ENCODE measurements at places on chromosomes 1 and 21.
A peak's percentile ranks its signal among the peaks of the same experiment; 100 is the strongest.

- DNase-seq, result no peak
Measured at GRCh38 chr1:230174471-230175162, 107.6 kb downstream of the GALNT2 start.

DNA sequence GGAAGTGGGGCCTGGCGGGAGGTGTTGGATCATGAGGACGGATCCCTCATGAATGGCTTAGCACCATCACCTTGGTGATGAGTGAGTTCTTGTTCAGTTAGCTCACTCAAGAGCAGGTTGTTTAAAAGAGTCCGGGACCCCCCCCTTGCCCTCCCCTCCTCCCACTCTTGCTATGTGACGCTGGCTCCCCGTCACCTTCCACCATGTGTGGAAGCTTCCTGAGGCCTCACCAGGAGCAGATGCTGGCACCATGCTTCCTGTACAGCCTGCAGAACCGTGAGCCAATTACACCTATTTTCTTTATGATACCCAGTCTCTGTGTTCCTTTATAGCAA lies 3.0 kb upstream of the SLC19A1 start:
- no peak for DNase-seq

- DNase-seq, result no peak
Measured at GRCh38 chr1:39497585-39497984, 6.1 kb downstream of the BMP8A start.

- no peak for DNase-seq
Measured at GRCh38 chr1:232912845-232913580, 37.4 kb upstream of the NTPCR start.

DNA sequence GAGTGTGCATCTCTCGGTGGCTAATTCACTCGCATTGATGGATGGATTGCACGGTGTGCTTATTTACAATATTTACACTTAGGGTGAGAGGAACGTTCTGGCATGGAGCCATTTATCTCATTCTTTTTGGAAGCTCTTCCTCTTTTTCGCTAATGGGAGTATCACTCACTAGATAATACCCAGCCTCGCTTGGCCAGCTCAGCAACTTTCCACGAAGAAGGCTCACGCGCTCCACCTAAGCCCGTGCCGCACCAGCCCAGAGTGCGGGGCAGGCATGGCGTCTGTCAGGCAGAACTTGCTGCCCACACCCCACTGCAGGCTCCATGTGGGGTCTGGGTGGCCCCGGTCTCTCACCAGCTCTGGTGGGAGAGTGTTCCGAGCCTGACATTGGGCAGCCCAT lies 484.9 kb downstream of the NPHP4 start:
- DNase-seq, result no peak

DNA sequence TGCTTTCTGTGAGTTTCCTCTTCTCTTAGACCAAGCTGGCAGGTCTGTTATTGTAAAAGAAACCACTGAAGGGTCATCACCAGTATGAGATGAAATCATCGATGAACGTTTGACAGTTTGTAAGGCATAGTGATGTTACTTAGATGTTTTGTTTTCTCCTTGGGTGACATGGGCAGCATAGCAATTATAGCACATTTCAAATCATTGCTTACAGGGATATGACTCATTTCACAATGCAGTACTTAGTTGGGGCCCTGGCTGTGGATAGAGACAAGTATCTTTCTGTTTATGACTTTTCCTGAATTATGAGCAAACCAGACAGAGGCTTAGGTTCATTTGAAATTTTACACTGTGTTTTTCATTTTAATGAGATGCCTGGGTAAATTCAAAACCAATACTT lies 313.0 kb downstream of the RWDD3 start:
- DNase-seq, result peak; percentile 8

GRCh38 chr21:33189824-33190223 lies 39.9 kb upstream of the IFNAR2 start:
- no peak for DNase-seq

DNA sequence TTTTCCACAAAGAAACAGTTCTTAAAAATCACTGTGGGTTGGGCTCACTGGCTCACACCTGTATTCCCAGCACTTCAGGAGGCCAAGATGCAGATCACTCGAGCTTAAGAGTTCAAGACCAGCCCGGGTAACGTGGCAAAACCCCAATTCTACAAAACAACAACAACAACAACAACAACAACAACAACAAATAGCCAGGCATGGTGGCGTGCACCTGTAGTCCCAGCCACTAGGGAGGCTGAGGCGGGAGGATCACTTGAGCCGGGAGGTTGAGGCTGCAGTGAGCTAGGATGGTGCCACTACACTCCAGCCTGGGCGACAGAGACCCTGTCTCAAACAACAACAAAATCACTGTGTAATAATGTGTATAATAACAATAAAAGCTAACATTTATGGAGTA lies 40.8 kb downstream of the CDCP2 start:
- DNase-seq, result no peak

- peak; percentile 22 for DNase-seq
Measured at GRCh38 chr1:207389728-207390464, 64.2 kb upstream of the CR2 start.

GRCh38 chr1:32486463-32487113 lies 21.7 kb downstream of the ZBTB8B start:
- no peak for DNase-seq

GRCh38 chr1:109762039-109762585 lies 1.6 kb downstream of the EPS8L3 start:
- no peak for DNase-seq

GRCh38 chr21:29656504-29657239 lies 283.1 kb downstream of the GRIK1 start:
- DNase-seq, result peak; percentile 86

GRCh38 chr1:25711555-25712298 lies 88.3 kb upstream of the SELENON start:
- DNase-seq, result peak; percentile 78

DNA sequence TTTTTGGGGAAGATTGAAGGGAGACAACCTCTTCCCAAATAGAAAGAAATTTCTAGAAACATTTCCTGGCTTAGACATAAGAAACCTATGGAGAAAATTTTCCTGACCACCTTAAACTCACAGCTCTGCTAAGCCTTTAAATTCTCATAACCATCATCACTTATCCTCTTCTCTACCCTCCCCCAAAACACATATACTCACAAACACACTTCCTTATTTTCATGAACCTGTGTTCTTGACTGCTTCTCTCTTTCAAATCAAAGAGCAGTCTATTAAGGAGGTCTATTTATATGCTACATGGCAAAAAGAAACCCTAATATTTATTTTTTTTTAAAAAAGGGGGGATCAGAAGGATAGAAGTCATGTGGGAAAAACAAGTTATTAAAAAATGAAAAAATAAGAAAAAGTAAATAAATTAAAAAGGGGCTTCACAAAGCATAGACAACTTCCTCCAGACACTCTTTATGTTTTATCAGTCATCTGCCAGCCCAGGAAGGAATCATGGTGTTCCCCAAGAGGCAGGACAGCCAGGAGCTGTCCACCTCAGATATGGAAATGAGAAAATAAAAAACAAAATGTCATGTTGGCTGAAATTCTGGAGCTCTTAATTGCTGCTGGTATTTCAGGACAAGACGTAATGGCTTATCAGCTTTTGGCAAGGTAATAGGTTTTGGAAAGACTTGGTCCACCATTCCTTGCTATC lies 12.8 kb upstream of the RGS2 start:
- no peak for DNase-seq

- no peak for DNase-seq
Measured at GRCh38 chr1:228438266-228438665, 21.6 kb upstream of the TRIM17 start.

DNA sequence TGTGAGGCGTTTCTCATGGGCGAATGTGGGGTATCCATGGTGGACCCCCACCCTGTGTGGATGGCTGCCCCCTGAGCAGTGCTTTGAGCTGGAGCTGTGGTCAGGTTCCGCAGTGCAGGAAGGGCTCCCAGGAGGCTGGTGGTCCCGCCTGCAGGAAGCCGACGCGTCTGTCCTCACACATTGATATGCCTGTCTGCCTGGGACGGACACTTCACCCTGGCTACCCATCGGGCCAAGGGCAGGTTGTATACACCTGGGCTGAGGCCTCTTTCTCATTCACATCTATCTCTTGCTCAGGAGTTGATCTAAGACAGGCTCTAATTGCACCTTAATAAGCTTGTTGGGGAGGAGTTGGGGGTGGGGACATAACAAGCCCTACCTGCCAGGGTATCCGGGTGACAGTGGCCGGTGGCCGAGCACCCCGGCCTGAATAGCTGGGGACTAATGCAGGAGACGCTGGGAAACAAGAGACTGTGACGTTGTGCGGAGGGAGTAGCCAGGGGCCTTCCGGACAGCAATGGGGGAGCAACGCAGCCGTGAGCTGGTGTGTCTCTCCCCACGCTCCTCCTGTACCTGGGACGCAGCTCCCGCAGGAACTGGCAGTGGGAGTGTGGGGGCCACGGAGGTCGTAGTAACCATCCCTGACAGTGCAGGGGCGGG lies 21.7 kb downstream of the PDXK start:
- DNase-seq, result peak; percentile 59

DNA sequence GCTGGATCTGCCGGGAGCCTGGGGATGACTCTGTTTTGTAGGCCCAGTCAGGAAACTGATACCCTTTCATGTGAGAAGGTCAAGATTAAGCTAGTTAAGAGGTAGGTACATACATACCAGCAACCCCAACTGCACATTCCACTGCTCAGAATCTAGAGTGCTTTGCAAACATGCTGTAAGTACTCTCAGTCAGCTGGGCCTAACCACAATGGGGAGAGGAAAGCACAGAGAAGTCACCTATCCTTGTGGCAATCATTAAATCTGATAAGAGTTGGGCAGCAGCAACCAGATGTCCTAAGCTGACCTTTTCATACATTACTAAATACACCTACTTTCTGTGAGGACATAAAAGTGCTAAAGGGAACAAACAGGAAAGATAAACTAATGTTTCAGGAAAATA lies 2.5 kb downstream of the ETV3 start:
- DNase-seq, result no peak

GRCh38 chr1:188128761-188129160 lies 1300.0 kb downstream of the PLA2G4A start:
- DNase-seq, result no peak

DNA sequence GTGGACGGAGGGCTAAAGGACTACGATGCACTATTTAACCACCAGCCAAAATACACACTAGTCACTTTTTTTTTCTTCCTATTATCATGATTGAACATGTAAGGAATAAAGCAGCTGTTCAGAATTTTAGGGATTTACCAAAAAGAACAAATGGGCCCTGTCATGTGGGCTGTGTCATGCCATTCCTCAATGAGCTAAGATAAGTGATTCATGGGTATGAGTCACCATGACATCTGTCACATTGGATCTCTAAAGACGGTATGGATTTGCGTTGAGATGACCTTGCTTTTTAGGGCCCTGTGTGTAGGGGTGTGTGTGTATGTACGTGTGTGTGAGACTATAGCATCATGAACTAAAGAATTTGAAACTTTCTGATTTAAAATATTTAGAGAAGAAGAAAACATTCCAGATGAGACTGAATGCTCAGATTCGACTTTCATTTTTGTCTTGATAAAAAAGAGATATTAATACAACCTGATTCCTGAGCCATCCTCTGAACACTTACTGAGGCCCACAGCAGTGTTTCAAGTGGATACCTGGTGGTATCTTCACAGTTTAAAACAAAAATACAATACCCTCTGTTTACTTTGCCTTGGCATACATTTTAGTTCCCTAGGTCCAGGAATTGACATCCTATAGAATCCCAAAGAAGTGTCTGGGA lies 246.1 kb upstream of the DUSP10 start:
- peak; percentile 86 for DNase-seq

DNA sequence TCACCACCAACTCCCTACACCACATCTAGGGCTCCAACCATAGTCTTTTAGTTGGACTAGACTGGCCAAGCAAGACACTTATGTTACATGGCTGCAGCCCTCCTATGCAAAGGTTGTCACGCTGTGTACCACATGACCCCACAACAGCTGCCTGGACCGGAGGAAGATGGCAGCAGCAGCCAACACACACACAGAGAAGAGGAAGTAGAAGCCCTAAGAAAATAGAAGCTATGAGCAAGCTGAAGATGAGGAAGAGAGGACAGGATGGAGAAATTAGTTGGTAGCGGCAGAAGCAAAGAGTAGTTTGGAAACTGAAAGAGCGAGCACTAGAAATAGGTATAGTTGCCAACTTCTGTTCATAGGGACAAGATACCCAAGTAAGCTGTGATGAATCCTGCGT lies 60.8 kb upstream of the RALGPS2 start:
- no peak for DNase-seq

- DNase-seq, result no peak
Measured at GRCh38 chr1:77228836-77229235, 9.6 kb upstream of the PIGK start.

DNA sequence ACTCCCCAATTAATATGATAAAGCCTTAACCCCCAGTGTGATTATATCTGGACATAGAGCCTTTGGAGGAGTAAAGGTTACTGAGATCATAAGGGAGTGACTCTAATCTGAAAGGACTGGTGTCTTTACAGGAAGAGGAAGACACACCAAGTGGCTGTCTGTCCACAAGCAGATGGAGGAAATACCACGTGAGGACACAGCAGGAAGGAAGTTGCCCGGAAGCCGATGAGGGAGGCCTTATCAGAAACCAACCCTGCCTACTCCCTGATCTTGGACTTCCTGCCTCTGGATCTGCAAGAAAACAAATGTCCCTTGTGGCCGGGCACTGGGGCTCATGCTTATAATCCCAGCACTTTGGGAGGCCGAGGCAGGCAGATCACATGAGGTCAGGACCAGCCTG lies 110.3 kb upstream of the CHRM3 start:
- DNase-seq, result no peak

- no peak for DNase-seq
Measured at GRCh38 chr1:23357138-23357908, 12.3 kb downstream of the ZNF436 start.

- no peak for DNase-seq
Measured at GRCh38 chr1:245041058-245041698, 113.6 kb upstream of the KIF26B start.

GRCh38 chr21:31772674-31773555 lies 41.0 kb upstream of the SCAF4 start:
- no peak for DNase-seq

DNA sequence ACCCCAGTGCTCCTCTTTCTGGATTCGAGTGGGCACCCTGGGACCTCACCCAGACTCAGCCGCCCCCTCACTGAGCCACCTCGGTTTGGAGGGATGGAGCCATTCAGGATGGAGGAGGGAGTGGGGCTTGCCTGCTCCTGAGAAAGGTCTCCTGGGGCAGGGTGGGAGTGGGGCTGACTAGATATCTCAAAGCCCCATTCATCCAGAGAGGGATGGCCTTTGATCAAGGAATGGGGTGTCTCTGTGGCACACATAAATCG lies 10.1 kb upstream of the SPSB1 start:
- DNase-seq, result no peak

DNA sequence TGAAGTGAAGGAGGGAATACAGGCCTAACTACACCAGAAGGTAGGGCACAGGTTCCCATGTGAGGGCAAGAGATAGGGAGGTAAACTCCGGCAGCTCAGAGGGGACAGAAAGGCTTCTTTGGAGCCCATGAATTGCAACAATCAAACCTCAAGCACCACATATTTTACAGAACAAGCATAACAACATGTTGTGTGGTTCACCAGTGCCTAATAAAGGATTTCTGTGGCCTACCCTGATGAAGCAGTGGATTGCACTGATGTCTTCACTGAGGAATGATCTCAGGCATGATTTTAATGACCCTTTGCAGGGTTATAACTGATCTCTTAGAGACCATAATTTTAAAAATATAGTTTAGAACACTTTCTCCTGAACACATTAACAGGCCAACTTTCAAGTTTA lies 77.4 kb downstream of the RUNX1 start:
- no peak for DNase-seq

GRCh38 chr1:243554686-243555085 lies 295.4 kb downstream of the AKT3 start:
- DNase-seq, result no peak
